Effector memory CD8-positive, alpha-beta T cell (primary cell): ENCODE measurements at places on chromosomes 13 and 19.

DNA sequence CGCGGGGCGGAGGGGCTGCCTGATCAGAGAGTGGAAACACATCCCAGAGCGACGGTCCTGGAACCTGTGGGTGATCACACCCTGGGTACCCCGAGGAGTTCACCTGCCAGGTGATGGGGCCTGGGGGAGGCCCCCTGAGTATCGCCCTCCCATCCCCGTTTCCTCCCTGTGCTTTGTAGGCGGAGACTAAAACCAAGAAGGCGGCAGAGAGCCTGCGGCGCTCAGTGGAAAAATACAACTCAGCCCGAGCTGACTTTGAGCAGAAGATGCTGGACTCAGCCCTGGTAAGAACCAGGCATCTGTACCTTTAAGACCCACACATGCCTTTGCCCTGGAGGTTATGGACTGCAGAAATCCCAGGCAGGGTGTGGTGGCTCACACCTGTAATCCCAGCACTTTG lies 19.3 kb downstream of the FCHO1 start:
- no peak for DNase-seq

GRCh38 chr19:35722897-35723296 lies 5.1 kb downstream of the KMT2B start:
- DNase-seq = no peak

GRCh38 chr13:41608839-41609177 lies 151.5 kb downstream of the RGCC start:
- no peak for DNase-seq

- no peak for DNase-seq
These were observed 16.2 kb downstream of the LAIR2 start for GRCh38 chr19:54518844-54519243.

GRCh38 chr13:92913840-92914239 lies 312.8 kb upstream of the GPC6 start:
- DNase-seq = no peak

DNA sequence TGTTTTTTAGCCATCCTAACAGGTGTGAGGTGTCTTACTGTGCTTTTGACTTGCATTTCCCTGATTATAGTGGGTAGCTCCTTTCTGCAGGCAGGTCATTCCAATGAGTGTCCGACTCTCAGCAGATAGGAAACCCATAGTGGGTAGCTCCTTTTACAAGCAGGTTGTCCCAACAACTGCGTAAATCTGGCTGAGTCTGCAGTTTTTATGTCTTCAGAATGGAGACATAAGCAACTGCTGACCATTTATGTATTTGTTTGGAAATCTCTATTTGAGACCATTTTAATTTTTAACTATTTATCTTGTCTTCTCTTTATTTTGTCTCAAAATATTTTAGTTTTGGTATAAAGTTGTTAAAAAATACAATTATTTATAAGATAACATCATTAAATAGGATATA lies 839.4 kb downstream of the SLITRK6 start:
- DNase-seq = no peak

GRCh38 chr13:95783747-95784146 lies 106.8 kb downstream of the DNAJC3 start:
- no peak for DNase-seq

GRCh38 chr13:106372199-106373155 lies 163.0 kb downstream of the EFNB2 start:
- no peak for DNase-seq

DNA sequence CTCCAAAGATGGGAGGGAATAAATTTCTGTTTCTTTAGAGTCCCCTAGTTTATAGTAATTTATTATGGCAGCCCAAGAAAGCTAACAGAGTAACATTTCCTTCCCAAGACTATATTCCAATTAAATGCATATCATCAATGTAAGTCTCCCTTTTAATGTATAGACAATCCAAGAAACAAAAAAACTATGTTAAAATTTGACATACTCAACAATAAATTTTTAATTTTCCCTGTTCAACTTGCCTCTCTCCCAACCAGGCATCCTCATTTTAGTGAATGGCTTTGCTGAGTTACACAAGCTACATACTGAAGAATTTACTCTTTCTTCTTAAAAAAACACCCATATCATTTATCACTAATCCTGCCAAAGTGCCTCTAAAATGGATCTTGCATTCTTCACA lies 1357.7 kb downstream of the PCDH9 start:
- no peak for DNase-seq

DNA sequence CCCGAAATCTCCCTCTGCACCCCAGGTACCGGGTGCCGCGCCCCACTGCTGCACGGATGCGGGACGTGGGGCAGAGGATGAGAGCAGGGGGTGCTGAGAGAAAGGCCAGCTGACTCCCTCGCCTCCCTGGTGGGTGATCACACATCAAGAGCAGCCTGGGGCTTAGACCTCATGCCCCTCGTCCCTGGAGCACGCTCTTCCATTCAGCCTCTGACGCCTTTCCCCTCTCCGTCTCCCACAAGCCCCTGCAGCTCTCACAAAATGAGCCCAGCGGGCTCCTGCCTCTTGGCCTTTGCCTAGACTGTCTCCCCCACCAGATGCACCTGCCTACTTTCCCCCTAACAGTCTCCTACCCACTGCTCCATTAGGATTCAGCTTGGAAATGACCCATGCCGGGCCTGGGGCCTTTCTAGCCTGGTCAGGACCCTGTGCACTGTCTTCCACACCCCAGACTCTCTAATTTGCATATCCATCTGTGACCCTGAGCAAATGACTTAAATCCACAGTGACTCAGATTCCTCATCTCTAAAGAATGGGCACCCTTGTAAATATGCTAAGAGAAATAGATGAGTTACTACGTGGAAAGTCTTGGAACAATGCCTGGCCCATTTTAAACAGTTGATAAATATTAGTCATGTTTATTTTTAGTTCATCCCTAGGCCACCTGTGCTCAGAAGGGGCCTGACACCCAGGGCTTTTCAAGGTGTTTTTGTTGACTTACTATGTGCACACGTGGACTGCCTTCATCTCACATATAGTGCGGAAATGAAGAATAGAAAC lies 582 bp upstream of the PTPRH start:
- DNase-seq = no peak

- no peak for DNase-seq
These were observed 328.8 kb downstream of the FOXO1 start for GRCh38 chr13:40337651-40338050.

- DNase-seq = no peak
These were observed 16.6 kb upstream of the USP12 start for GRCh38 chr13:27188239-27188638.

GRCh38 chr19:14871619-14872230 lies 14.2 kb downstream of the OR7A17 start:
- no peak for DNase-seq

DNA sequence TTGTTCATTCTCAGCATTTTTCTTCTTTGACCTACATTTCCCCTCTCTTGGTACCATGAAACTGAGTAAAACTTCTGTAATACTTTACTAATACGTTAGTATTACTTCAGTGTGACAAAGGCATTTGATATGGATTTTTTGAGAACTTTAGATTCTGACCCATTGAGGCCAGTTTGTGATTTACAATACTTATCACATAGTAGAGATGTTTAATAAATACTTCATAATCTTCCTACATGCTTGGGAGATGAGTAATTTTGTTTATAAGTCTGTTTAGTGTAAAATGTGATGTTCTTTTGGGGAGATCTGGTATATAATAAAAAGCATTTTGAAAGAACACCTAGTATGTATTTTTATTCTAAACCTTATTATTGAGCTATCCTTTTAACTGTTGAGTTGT lies 29.7 kb downstream of the GTF2F2 start:
- DNase-seq = no peak

GRCh38 chr13:44176173-44176572 lies 197.5 kb upstream of the SERP2 start:
- DNase-seq = no peak

- DNase-seq = no peak
These were observed 28.4 kb downstream of the ZNF823 start for GRCh38 chr19:11710313-11710712.

GRCh38 chr13:95707442-95708390 lies 30.8 kb downstream of the DNAJC3 start:
- no peak for DNase-seq

DNA sequence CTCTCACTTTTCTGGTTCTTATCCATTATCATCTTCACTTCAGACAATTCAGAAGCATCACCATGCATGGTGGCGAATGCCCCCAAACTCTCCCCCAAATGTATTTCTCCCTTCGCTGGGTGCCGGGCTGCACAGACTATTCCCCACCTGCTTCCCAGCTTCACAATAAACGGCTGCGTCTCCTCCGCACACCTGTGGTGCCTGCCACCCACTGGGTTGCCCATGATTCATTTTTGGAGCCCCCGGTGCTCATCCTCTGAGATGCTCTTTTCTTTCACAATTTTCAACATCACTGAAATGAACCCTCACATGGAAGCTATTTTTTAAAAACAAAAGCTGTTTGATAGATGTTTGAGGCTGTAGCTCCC lies 2.8 kb upstream of the F10 start:
- DNase-seq = no peak

DNA sequence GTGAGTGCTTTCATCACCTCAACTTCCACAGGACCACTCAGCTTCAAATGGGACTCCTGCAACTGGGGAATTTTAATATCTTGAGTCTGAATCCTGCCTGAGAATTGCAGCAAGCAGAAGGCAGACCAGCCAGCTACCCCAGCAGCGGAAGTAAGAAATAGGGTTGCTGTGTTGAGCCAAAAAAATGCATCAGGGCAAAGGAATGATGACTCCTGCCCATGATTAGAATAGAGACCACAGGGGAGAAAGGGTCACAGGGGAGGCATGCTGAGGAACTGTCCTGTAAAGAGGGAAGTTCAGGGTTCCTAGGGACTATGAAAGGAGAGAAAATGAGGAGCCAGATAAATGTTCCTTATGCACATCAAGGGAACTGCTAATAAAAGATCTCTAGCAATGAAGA lies 370.2 kb downstream of the KCTD12 start:
- no peak for DNase-seq

DNA sequence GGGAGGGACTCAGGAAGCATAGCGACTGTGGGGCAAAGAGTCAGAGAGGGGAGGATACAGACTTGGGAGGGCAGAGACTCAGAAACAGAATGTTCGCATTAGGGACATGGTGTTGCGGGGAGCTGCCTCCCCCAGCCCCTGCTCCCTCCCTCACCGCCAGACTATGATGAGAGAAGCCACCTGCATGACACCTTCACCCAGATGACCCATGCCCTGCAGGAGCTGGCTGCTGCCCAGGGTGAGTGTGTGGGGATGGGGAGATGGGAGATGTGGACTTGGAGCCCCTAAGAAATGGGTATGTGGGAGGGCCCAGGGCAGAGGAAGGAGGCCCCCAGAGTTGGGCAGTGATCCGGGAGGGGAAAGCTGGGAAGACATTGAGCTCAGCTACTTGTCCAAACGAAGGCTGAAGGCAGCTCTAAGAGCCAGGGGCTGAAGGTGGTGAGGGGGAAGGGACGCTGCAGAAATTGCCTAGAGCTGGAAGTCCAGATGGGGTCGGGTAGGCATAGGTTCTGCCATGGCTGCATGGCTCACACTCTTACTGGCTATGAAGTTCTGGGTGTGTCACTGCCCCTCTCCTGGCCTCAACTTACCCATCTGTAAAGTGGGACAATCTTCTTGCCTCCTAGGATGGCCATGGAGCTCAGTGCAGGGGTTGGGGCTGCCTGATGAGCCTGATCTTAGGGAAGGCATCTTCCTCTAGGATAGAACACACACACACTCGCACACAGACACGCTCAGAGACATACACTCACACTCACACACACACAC lies 1.4 kb downstream of the SPACA6 start:
- DNase-seq = no peak

DNA sequence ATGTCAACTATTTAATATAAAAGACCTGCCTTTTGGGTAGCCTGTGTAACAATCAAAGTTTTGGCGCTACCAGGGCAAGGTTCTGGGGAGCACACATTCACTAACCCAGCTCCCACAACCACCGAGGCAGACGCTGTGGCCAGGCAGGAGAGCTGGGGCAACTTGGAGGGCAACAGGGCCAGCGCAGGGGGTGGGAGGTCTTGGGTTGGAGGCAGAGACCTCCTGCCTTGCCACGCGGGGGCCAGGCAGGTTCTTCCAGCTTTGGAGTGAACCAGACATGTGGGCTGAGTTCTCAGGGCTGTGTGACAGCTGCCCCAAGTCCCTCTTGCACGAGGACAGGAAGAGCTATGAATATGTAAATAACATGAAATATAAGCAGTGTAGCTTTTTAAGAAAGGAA lies 30.3 kb upstream of the MCF2L start:
- DNase-seq = no peak

DNA sequence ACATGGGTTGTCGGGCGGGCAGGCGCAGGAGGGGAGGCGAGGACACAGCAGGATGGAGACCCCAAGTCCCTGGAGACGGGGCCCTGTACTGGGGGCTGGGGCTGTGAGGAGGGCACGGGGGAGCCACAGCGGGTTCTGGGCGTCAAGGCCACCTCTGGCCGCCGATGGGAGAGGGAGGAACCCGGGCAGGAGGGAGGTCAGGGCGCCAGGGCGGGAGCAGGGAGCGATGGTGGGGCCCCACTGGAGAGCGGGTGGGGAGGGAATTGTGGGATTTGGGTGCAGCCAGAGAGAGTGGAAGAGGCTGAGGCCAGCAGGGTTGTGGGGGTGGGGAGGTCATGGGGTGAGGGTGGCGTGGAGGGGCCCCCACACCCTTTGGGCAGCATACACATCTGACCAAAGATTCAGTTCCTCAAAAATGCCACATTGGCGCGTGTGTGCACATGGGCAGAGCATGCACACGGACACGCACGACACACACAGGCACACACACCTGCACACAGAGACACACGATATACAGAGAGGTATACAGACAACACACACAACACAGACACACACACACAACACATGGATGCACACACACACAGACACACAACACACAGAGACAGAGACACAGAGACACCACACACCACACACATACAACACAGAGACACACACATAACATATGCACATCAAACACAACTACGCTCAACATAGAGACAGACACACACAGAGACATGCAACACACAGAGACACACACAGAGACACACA lies 54.9 kb downstream of the AP1M1 start:
- no peak for DNase-seq

- no peak for DNase-seq
These were observed 95.1 kb downstream of the TSHZ3 start for GRCh38 chr19:31254180-31254551.

GRCh38 chr19:21622920-21623319 lies 117.5 kb downstream of the ZNF429 start:
- no peak for DNase-seq

- no peak for DNase-seq
These were observed 45.7 kb downstream of the ZC3H13 start for GRCh38 chr13:46006688-46007452.

DNA sequence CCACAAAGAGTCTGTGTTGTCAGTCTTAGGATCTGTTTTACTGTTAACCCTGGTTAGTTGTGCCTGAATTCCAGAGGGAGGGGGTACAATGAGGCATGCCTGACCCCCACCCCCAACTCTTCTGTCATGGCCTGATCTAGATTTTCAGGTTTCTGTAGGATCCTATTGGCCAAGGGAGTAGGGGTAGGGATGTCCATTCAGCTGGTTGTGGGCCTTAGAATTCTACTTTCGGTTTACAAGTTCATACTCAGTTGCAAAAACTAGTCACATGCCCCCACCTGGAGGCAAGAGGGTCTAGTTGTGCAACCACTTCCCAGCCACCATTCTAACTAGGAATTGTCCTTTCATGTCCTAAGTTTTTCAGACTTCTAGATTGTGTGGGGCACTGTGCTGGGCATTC lies 94.3 kb upstream of the MBNL2 start:
- no peak for DNase-seq

- no peak for DNase-seq
These were observed 23.5 kb upstream of the DLEU7 start for GRCh38 chr13:50866817-50867636.

GRCh38 chr19:46514589-46515289 lies 19.1 kb upstream of the PNMA8B start:
- DNase-seq = no peak
